ENCODE measurements at places on chromosomes 3 and 15.

DNA sequence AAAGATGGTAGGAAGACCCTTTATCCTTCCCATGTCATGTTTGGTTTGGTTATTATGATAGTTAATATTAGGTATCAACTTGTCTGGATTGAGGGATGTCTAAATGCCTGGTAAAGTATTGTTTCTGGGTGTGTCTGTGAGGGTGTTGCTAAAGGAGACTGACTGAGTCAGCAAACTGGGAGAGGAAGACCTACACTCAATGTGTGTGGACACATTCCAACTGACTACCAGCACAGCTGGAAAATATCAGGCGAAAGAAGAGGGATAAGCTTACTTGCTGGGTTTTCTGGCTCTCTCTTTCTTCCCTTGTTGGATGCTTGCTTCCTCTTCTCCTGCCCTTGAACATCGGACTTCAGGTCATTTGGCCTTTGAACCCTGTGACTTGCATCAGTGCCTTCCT is 1227.6 kb upstream of the EPHA6 start:
- DNase-seq, result no peak

- DNase-seq, result no peak
These were observed 52.1 kb upstream of the PRR23E start for GRCh38 chr3:127140501-127141460.

GRCh38 chr15:29921130-29921601 is 98.9 kb upstream of the TJP1 start:
- DNase-seq, result no peak

GRCh38 chr3:18423401-18424212 is 1.5 kb downstream of the SATB1 start:
- no peak for DNase-seq

GRCh38 chr3:20396335-20396734 is 210.3 kb upstream of the SGO1 start:
- no peak for DNase-seq

- no peak for DNase-seq
These were observed 49.9 kb downstream of the P3H2 start for GRCh38 chr3:190070622-190071347.

DNA sequence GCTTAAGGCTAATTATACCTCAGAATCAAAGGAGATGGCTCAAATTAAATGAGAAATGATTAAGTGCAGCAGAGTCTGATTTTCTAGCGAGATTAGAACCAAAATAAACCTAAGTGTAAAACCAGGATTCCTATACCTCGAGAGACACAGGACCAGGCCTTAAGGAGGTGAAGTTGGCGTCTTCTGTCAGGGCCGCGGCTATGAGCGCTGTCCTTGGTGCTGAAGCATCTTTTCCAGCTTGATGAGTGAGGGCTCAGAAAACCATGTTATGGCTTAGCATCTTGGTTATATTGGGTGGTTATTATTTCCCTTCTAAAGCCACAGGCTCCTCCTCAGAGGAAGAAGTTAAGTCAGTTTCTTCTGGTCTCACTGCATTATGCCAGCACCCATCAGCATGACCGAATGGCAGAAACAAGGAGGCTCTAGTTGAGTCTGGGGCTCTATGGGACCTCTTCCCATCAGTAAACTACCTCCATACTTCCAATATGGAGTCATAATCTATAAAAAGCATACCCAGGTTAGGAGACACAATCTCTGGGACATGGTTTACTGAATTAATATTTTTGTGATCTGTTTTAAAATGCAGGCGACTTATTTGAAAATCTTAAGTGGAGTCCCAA is 120.1 kb upstream of the NMNAT3 start:
- no peak for DNase-seq

Measured in effector CD4-positive, alpha-beta T cell (primary cell).